ENCODE measurements at places on chromosomes 11 and 22.
A peak's percentile ranks its signal among the peaks of the same experiment; 100 is the strongest.

DNA sequence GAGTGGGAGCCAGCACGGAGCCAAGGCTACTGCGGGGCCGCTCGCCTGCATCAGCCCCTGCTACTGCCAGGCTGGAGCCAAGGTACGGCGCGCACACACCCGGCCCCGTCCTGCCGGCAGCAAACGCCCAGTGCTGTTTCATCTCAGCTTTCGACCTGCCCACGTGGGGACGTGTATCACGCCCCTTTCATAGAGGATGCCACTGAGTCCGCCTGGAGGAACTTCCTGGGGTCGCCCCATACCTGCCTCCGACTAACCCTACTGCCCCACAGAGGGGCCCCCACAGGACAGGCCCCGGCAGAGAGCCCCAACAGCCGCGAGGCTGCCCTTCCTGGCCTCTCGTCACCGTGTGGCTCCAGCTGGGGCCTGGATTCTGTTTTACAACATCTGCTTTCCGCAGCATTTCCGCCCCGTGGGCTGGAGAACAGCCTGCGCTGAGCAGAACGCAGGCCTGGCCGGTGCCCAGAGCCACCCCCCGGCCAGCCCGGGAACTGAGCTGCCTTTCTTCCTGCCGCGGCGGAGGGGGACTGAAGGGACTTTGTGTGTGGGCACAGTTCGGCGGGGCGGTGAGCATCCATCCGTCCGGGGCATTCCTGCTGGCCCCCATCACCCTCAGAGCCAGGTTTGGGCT is 22.9 kb upstream of the ARHGAP8 start:
- peak; percentile 32 for DNase-seq

GRCh38 chr11:67373648-67374570 is 511 bp upstream of the CLCF1 start:
- DNase-seq = peak; percentile 99

DNA sequence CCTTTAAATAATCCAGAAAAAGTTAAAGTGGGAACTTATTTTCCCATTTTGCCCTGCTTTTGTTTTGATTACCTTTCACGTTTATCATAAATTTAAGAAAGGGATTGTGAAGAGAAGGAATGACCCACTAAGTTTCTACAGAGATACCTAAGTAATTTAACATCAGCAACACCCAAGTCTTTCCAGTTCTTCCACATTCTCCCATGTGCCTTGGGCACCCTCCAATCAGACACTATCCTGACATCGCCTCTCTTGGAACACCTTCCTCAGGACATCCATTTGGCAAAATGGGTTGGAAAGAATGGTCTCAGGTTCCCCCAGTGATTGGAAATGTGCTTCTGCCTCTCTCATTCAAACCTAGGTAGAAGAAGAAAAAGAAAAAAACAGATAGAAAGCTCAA is 6.3 kb downstream of the BBOX1 start:
- no peak for DNase-seq

DNA sequence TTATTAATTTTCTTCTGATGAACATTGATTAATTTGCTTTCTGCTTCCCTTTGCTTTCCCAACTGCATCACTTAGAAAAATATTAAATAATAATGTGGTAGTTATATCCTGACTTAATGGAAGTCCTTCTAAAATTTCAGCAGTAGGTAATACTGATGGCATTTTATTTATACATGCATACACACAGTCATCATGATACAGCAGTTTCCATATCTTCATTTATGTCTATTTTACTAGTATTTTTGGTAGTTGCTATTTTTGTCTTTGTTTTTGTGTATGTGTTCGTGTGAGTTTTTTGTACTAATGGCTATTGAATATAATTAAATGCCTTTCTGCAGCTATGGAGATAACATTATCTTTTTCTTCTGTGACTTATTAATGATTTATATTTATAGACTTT is 484.7 kb upstream of the CNTN5 start:
- DNase-seq = no peak

- DNase-seq = peak; percentile 47
These were observed 3.6 kb downstream of the SEPTIN5 start for GRCh38 chr22:19717691-19718455.

DNA sequence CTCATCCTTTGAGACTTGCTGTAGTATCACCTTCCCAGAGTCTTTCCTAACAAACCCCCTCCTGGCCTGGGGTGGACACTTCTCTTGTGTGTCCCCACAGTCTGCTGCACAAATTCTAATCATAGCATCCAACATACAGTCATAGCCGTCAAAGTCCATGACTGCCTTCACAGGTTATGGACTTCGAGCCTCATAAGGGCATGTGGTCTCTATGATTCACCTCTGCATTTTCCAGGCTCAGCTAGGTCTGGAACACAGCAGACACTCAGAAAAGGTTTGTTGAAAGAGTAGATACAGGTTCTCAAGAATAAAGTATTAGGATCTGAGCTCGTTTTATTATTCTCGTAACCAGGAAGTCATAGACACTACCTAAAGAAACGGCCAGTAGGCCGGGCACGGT is 13.2 kb upstream of the SCUBE2 start:
- no peak for DNase-seq

- no peak for DNase-seq
These were observed 107.8 kb upstream of the CHORDC1 start for GRCh38 chr11:90330632-90331031.

DNA sequence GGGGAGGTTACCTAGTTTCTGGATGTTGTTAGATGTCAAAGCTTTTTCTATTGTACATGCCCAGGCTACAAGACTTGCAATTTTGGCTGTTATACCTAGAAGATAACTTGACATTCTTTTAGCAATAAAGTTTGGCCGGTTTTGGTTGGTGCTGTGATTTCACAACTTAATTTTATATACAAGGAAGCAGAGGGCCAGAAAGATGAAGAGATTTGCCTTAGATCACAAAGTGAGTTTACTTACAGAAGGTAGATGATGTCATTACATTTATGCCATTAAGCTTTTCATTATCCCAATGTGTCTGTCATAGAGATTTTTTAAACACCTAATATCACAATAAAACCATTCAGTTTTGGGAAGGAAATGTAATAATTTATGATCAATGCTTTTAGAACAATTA is 698.7 kb upstream of the ANO3 start:
- DNase-seq = no peak

Data from M059J (cell line).